ENCODE measurements at places on chromosomes 3 and 15. TPM values are rescaled to one million over a fixed set of nuclear protein-coding genes. Genes with fewer than 3 reads are reported as not detected.

The TRMT10C gene
- 15.7 TPM for polyA plus RNA-seq

The EFCC1 gene
- polyA plus RNA-seq, result not detected

The CGGBP1 gene
- polyA plus RNA-seq, result 72.2 TPM

The MRPL47 gene
- polyA plus RNA-seq, result 48.4 TPM

The SNX1 gene
- polyA plus RNA-seq, result 91.3 TPM

The DRD3 gene
- not detected for polyA plus RNA-seq

The SLC22A13 gene
- polyA plus RNA-seq, result 0.18 TPM

The NAA50 gene
- 17.0 TPM for polyA plus RNA-seq

The LDHAL6B gene
- not detected for polyA plus RNA-seq

The LRRN1 gene
- 22.2 TPM for polyA plus RNA-seq

The DGKG gene
- 4.0 TPM for polyA plus RNA-seq

The AMIGO3 gene
- not detected for polyA plus RNA-seq

The SLC22A14 gene
- polyA plus RNA-seq, result 0.09 TPM

The IL1RAP gene
- polyA plus RNA-seq, result 1.5 TPM

The ATP8B4 gene
- 1.3 TPM for polyA plus RNA-seq

The ERC2 gene
- 2.0 TPM for polyA plus RNA-seq

The CPNE9 gene
- polyA plus RNA-seq, result 0.35 TPM

The APH1B gene
- 22.8 TPM for polyA plus RNA-seq

Data from small intestine (tissue), 16 donors.